Right renal pelvis (tissue), 4 donors: ENCODE measurements at places on chromosomes 12 and 14. TPM values are rescaled to one million over a fixed set of nuclear protein-coding genes. Genes with fewer than 3 reads are reported as not detected.

- DNase-seq = no peak
These were observed 52.1 kb upstream of the PPFIA2 start for GRCh38 chr12:81811061-81811777.

DNA sequence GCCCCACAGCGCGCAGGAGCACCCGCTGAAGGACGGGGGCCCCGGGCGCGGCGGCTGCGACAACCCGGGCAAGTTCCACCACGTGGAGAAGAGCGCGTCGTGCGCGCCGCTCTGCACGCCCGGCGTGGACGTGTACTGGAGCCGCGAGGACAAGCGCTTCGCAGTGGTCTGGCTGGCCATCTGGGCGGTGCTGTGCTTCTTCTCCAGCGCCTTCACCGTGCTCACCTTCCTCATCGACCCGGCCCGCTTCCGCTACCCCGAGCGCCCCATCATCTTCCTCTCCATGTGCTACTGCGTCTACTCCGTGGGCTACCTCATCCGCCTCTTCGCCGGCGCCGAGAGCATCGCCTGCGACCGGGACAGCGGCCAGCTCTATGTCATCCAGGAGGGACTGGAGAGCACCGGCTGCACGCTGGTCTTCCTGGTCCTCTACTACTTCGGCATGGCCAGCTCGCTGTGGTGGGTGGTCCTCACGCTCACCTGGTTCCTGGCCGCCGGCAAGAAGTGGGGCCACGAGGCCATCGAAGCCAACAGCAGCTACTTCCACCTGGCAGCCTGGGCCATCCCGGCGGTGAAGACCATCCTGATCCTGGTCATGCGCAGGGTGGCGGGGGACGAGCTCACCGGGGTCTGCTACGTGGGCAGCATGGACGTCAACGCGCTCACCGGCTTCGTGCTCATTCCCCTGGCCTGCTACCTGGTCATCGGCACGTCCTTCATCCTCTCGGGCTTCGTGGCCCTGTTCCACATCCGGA, 1.4 kb downstream of the FZD10 start:
- DNase-seq = no peak

DNA sequence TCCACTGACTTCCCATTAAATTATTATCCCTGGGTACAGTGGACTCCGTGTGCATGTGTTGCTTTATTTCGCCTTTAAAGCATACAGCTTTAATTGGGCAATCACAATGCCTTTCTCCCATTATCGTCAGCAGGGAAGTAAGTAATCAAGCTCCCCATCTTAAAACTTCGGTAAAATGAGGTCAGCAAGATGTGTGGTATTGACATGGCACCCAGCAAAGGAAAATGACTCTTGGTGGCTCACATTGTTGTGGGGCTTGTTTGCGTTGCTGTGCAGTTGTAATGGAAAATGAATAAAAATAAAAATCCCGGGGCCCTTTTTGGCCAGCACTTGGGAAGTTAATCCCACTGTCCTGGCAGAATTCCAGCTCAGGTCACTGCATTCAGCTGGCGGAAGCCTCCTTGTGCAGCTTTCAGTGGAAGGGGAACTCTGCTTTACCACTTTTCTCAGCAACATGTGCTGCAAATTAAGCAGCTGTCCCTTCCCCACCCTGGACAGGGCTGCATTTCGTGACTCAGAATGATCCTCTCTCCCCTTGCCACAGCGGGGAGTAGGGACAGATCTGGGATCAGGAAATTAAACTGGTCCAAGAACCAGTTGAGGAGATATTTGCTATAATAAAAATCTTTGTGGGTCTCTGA, 13.9 kb upstream of the ATP2A2 start:
- DNase-seq = no peak

Gene GLIPR1L2
- polyA plus RNA-seq = 4.7 TPM

Gene CPM
- polyA plus RNA-seq = 27.3 TPM

DNA sequence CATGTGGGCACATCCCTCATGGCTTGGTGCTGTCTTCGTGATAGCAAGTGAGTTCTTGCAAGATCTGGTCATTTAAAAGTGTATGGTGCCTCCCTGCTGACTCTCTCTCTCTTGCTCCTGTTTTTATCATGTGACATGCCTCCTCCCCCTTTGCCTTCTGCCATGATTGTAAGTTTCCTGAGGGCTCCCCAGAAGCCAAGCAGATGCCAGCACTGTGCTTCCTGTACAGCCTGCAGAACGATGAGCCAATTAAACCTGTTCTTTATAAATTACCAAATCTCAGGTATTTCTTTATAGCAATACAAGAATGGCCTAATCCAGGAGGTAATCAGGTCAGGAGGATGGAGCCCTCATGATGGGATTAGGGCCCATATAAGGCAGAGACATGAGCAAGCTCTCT, 116.3 kb downstream of the DPF3 start:
- no peak for DNase-seq

DNA sequence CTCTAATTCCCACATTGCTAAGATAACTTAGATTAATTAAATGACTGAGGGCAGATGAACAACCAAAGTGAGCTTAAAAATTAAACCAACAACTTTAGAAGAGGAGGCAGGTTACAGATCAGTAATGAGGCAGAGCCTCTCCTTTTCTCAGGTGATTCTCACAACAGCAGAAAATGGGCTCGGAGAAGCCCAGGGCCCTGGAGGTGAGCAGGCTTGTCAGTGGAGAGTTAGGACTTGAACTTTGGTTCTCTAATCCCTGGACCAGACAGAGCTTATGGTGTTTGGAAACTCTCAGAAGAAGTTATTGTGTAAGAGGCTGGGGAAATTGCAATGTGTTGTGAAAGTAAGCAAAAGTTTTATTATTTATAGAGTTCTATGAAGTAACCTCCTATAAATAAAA, 2.8 kb downstream of the TRHDE start:
- DNase-seq = no peak

GRCh38 chr12:58888131-58888783, 32.0 kb downstream of the LRIG3 start:
- no peak for DNase-seq

DNA sequence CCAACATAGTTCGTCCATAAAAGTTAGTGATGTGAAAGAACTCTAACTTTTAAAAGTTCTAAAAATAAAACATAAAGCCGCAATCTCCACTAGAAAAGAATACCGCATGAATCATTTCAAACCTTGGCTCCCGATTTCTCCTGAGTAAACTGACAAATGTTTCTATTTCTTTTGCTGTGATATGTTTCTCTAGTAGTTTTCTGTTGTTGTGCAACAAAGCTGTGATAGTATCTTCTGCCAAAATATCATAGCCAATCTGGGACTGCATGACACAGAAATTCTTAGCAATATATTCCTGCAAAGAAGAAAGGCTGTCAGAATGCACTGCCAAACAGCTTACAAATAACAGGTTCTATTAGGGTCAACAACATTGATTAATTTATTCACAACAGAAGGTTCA, 174.0 kb downstream of the ITPR2 start:
- no peak for DNase-seq

Gene ERP27
- 31.3 TPM for polyA plus RNA-seq

DNA sequence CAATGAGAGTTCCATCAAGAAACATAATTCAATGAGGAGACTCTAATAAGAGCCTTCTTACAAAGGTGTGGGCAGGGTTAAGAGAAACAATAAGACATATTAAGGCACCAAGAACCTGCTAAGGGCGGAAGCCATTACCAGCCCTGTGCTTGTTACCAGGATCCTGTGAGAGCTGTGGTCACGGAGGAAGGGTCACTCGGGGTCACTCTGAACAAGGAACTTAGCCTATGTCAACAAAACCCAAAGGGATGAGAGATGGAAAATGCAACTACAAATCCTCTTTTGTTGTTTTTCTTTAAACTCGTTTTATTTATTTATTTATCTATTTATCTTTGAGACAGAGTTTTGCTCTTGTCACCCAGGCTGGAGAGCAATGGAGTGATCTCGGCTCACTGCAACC, 460.4 kb upstream of the CCDC196 start:
- no peak for DNase-seq

- DNase-seq = no peak
These were observed 145.3 kb downstream of the ETV6 start for GRCh38 chr12:11794751-11795150.

- no peak for DNase-seq
These were observed 89.9 kb downstream of the BICD1 start for GRCh38 chr12:32196250-32197198.

GRCh38 chr12:26614011-26614616, 218.9 kb downstream of the ITPR2 start:
- no peak for DNase-seq

Gene OR4E2
- polyA plus RNA-seq = 0.03 TPM

DNA sequence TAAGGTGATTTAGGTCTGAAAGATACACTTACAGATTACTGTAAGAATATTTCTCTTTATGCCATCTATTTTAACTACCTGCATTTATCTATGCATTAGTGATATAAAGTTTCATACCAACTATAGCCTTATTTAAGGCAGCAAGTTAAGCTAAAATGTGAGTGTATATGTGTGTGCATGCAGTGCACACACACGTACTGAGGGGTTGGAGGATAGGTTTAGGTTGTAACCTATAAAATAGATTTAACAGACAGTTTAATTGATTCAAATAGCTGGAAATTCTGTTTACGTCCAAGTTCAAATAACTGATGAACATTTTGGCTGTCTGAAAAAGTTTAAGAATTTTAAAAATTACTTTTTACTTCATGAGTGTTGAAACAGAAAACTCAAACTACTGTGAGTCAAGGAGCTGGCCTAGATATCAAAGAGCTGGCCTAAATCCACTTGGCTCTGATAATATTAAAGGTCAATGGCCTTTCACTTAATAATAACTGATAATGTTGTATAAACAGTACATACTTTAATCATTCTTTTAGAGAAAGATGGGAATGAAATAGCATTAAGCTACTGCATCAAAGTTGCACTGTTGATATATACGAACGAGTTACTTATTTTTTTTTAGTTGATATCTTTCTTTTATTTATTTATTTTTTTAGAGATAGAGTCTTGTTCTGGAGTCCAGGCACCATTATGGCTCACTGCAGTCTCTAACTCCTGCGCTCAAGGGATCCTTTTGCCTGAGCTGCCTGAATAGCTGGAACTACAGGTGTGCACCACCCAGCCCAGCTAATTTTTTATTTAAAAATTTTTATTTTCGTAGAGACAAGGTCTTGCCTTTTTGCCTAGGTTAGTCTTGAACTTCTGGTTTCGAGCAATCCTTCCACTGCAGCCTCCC, 13.8 kb upstream of the KCNJ8 start:
- DNase-seq = no peak

GRCh38 chr14:69152181-69152901, 578 bp downstream of the DCAF5 start:
- peak; percentile 44 for DNase-seq

Gene MEG3
- polyA plus RNA-seq = 87.1 TPM

Gene RNF41
- polyA plus RNA-seq = 43.5 TPM

DNA sequence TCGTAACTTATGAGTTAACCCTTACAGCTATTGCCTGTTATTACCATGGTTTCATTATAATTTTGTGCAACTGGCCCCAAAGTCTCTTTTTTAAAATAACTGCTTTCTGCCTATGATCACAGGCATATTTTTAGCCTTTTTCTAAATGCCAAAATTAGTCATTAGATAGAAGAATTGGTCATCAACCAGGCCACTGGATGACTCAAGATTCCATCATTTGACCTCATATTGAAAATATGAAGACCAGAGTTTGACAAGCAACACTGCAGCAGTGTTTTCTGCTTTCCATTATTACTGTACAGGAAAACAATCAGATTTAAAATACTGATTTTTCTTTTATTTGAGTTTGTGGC, 54.7 kb upstream of the OTOGL start:
- DNase-seq = no peak

DNA sequence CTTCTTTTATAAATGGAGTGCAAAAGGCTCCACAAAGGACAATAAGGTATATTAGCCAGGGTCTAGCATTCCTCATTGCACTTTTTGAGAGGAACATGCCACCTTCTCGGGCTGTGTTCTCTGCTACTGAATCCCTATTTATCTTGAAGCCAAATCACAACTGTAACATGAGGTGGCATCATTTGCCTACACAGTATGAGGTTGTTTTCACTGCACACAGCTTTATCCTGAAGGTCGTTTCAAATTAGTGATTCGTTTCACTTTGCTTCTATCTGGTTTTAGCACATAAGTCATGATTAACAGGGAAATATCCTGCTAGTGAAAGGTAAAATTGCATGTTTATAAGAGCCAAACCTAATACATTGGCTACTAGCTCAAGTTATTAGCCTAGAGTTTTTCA, 153.8 kb downstream of the SLC35F4 start:
- no peak for DNase-seq

GRCh38 chr12:26162174-26162573, 33.2 kb upstream of the SSPN start:
- DNase-seq = no peak
